ENCODE measurements at places on chromosomes 11 and 22.

DNA sequence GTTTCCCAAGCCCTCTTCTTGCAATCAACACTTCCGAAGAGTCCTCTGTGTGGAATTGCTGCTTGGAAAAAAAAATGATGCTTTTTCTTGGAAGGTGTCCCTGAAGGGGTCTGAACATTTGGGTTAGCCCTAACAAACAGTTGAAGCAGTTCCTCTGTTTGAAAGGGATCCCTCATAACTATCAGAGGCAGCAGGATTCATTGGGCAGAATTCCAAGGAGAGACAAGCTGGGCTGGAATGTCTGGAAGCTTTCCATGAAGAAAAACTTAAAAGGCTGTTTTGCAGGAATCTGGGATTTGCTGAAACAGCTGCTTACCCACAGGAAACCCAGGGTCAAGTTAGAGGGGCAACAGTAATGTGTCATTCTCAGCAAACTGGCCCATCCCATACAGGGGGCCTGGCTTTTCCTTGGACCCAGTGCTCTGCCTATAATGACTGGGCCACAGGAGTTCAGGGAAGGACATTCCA is 3.1 kb downstream of the CSNK2A3 start:
- no peak for DNase-seq

- DNase-seq = peak; percentile 66
These were observed 29.9 kb upstream of the ACER3 start for GRCh38 chr11:76830639-76831327.

DNA sequence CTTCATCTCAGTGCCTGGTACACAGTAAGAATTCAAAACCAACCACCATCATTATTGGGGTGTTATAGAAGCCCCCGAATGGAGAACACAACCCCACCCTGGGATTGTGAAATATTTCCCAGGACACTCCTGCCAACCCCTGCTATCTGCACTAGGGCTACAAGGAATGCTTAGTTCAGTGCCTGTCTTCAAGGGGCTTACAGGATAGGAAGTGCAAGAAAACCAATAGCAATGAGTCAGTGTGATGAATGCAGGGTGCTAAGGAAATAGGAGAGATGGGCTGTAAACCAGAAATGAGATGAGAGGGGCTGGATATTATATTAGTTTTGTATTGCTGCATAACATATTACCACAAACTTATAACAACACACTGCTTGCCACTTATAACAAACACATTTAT is 965 bp upstream of the ASCC2 start:
- DNase-seq = no peak

DNA sequence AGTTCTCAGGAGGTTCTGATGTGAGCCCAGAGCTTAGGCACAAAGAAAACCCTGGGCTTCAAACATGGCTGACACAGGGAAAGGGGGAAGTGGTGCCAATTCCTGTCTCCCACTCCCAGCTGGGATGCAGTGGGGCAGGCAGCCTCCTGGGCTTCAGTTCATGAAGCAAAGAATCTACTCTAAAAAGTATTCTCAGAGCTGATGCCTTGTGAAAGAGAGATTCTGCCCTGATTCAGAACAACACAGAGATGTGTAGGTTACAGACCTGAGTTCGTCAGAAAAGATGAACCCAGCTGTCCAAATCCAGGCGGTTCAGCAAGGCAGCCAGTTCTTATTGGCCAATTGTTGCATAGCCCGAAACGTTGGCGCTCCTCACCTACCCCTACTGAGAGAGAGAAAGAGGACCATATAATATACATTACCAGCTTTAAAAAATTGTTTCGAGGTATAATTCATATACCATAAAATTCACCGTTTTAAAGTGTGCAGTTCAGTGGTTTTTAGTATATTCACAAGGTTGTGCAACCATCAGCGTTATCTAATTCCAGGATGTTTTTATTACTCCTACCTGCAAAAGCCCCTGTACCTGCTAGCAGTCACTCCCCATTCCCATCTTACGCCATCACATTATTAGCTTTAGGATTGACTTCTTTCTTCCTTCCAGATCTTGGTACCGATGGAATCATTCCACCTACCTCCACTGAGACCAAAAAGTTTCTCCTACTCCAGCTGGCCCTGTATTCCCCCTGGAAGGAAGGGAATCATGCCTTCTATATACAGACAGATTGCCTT is 7.2 kb upstream of the TLCD5 start:
- DNase-seq = no peak

GRCh38 chr11:17185938-17186337 is 21.8 kb downstream of the PIK3C2A start:
- DNase-seq = no peak

GRCh38 chr22:50035131-50035881 is 22.7 kb upstream of the IL17REL start:
- DNase-seq = no peak

GRCh38 chr22:36398601-36399471 is 11.1 kb upstream of the MYH9 start:
- DNase-seq = no peak

DNA sequence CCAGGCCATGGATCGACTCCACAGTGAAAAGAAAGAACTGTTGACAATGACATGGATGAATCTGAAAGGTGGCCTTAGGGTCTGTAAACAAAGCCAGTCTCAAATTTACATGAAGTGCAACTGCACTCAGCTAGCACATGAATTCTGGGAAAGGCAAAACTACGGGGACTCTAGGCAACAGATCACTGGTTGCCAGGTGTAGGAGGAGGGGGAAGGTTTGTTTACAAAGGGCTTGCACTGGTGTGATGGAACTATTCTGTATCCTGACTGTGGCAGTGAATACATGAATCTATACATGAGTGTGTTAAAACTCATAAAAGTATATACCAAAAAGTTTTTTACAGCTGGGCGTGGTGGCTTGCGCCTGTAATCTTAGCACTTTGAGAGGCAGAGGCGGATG is 27.3 kb downstream of the ALX4 start:
- no peak for DNase-seq

DNA sequence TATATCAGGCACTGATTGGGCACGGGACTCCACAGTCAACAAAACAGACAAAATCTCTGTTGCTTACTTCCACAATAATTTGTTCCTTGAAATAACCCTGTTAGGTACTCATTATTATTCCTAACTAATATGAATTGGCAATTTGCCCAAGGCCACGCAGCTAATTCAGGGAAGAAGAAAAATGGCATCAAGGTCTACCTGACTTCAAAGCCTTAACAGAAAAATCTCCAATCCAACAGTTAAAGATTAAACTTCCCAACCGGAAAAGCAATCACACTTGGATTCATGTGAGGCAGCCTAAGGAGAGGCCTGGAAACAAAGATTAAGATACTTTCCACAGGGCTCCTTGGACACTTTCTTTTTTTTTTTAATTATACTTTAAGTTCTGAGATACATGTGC is 68.9 kb downstream of the PRCP start:
- DNase-seq = no peak

GRCh38 chr11:126607374-126607773 is 251.9 kb downstream of the ST3GAL4 start:
- peak; percentile 59 for DNase-seq

DNA sequence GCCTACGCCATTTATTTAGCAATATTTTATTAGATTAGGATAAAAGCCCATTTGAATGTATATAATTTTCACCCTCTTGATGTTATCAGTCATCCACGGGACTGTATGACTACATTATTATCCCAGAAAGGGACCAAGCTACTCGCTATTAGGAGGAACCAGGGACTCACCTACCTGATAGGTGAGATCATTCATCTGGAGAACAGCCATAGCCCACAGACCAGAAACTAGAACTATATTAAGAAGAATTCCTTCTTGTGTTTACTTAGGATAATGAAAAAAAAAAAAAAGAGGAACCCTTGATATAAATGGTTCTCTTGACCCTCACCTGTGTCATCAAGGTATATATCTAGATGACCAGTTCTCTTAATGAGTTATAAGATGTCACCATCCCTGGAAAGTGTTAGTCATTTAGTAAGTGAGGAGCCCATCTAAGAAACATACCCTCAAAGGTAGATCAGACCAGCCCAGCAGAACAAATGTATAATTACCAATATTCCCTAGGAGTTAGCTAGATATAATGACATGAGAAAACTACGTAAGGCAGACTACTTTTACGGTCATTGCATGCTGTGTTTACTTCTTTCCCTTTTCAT is 8.0 kb downstream of the SIK3 start:
- no peak for DNase-seq

GRCh38 chr11:19359221-19360000 is 118.7 kb upstream of the E2F8 start:
- DNase-seq = no peak

GRCh38 chr22:43377896-43378704 is 33.7 kb upstream of the MPPED1 start:
- no peak for DNase-seq

DNA sequence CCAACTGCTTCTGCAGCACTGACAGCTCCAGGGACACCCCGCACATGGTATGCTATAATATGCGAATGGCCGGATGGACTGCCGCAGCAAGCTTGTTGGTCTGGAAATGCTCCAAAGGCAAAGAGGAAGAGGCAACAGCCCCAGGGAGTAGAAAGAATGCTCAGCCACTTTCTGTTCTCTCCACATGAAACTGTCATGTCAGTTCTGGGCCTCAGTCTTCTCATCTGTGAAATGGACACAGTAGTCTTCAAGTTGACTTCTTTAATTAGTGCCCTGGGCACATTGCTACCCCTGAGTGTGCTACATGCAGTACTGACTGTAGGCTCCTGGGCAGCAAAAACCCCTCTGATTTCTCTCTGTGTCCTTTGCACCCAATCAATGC is 19.9 kb downstream of the IL10RA start:
- DNase-seq = no peak

DNA sequence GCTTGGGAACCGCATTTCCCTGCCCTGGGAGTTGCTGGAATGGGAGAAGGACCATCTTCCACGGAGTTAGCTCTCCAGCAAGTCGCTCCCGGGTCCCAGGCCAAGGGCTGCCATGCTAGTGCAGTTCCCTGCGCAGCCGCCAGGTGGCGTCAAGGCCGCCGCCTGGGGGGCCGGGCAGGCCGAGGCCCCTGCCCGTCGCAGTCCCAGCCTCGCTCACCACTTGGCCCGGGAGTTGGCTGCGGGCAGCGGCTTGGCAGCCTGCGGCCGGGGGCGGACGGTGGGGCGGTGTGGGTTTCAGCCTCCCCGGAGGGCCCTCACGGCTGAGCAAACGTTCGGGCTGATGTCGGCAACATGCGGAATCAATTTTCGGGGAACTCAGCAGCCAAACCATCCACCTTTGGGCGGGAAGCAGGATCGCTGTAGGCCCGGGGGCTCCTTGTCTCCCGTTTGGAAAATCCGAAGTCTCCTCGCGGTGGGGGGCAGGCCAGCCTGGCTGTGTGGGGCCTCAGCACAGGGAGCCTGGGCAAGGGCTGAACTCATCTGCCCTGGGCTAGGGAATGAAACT is 415.1 kb downstream of the SOX6 start:
- no peak for DNase-seq

DNA sequence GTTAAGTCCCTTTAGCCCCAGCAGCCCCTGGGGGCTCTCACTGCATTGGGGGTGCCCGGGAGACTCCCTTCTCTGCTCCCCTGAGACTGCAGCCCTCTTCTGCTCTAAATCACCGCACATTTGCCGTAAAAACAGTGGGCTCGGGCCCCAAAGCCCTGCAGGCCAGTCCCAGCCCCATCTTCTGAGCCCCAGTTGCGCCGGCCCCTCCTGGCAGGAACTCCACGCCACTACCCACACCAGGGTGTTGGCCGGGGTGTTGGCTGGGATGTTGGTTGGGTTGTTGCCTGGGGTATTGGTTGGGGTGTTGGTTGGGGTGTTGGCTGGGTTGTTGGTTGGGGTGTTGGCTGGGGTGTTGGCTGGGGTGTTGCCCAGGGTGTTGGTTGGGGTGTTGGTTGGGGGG is 23.5 kb downstream of the OTUB1 start:
- no peak for DNase-seq

DNA sequence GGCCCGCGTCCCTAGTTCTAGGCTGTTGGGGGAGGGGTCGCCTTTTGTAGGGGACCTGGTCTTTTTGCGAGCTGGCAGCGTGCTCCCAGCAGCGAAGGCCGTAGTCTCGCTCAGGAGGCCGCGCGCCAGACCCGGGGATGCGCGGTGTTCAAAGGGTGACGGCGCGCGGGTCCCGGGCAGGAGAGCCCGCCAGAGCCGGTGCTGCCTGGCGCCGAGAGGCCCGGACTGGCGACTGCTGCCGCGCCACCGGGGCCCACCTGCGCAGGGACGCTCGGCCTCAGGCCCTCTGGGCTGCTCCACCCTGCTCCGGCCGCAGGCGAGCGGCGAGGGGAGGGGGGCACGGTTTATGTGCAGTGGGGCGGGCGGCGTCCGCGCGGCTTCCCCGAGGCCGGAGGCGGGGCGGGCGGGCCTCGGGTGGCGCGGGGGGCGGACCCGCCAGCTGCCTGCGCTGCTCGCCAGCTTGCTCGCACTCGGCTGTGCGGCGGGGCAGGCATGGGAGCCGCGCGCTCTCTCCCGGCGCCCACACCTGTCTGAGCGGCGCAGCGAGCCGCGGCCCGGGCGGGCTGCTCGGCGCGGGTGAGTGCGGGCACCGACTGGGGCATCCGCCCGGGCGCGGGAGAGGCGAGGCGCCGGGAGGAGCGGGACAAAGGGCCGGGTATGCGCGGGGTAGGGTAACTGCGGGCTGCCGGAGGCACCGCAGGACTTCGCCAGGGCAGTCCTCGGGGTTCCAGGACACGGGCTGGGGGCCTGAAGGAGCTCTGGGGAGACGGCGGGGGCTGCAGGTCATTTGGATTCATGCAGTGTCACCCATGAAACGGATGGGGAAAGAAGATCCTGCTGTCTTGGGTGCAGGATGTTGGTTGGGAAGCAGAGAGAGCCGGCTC is at the start of gene PRSS23:
PRSS23 (plus strand) TSS at position 467 of the 884 bp plus-strand sequence. CDS start 7,102 bp downstream, outside the sequence.
- DNase-seq = peak; percentile 72

DNA sequence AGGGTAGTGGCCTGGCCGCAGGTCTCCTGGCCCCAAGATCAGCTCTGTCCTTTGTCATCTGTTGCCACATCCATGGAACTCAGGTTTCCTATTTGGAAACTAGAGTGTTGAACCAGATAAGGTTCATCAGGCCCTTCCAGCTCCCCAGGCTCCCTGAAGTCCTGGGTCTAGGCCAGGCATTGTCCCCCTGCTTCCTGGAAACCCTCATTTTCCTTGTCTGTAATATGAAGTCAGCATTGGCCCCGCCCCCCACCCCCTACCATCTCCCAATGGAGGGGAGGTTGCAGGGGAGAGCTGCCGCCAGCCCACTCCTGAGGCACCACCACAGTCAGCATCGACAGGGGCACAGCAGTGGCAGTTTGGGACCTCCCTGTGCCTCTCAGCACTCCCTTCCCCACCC is 9.0 kb upstream of the MS4A10 start:
- no peak for DNase-seq

- DNase-seq = peak; percentile 29
These were observed 54.1 kb downstream of the MCAM start for GRCh38 chr11:119262668-119263351.

GRCh38 chr22:44355716-44356070 is 42.9 kb upstream of the SHISAL1 start:
- no peak for DNase-seq

DNA sequence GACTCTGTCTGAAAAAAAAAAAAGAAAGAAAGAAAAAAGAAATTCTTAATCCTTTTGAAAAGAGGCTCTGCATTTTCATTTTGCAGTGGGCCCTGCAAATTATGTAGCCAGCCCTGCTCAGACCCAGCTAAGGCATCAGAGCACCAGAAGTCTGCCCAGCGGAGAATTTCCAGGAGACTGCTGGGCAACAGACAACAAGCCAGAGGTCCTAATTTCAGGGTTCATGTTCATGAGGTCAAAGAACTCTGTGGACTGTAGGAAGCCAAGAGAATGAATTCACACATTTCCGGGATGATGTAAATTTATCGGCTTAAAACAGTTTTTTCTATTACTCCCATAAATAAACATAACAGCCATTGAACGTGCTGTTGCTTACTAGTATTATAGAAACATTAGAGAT is 14.8 kb upstream of the RTCB start:
- no peak for DNase-seq

All from A673 (cell line).